ENCODE measurements at places on chromosomes 7 and 10.

DNA sequence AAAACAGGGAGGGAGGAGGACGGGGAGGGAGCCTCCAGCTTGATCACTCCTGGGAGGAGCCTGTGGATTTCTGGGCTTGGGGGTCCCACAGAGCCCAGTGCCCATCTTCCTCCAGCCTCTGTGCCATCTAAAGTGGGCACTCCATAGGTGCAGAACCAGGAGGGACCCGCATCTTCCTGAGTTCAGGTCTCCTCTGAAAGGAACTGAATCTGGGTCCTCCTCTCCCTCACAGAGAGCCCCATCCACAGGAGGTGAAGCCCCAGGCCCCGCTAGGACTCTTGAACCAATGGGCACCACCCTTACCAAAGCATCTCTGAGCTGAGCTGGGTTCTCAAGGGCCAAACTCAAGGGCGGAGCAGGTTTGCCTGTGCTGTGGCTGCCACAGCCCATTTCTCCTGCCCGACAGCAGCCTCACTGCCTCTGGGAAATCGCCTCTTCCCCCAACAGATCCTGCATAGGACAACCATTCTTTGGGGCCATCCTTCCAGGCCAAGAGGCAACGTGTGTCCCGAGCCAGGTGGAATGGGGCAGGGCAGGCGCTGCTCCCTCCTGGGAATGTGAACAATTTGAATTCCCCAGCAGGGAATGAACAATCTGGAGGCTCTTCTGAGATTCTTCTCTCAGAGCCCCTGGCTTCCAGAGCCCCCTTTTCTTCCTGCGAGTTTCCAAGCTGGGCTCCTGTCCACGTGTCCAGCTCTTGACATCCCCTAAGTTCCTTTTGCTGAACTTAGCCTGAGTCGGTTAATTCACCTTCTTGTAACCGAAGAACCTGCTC lies 411.0 kb upstream of the FOXK1 start:
- no peak for DNase-seq

DNA sequence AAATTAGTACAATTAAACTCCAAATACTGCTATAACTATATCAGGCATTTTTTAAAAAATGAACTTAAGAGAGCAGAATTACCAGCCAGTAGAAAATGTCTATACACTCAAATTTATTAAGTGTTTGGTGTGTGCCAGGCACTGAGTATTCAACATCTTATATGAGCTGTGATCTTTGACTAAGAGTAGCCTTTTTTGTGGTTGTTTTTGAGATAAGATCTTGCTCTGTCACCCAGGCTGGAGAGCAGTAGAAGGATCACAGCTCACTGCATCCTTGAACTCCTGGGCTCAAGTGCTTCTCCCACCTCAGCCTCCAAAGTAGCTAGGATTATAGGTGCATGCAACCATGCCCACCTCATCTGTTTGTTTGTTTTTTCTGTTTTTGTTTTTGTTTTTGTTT lies 102.5 kb upstream of the CELF2 start:
- DNase-seq, result no peak

- no peak for DNase-seq
Measured at GRCh38 chr7:147279514-147279913, 1162.9 kb downstream of the CNTNAP2 start.

DNA sequence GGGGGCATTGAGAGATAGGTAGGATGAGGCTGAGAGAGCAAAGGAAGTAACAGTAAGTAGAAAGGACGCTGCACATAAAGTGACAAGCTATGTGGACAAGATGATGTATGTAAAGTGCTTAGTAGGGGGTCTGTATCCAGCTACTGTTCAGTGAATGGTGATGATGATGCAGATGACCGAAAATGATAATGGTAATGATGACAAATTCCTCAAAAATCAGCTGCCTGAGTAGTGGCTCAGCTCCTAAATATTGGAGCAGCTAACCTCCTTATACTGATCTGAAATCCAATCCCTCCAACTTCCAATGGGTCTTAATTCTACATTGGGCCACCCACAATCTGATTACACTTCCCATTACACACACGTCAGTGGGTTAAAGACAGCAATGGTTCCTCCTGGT lies 27.1 kb upstream of the KCNMA1 start:
- DNase-seq, result no peak

GRCh38 chr10:80122110-80122710 lies 10.3 kb upstream of the PLAC9 start:
- no peak for DNase-seq

DNA sequence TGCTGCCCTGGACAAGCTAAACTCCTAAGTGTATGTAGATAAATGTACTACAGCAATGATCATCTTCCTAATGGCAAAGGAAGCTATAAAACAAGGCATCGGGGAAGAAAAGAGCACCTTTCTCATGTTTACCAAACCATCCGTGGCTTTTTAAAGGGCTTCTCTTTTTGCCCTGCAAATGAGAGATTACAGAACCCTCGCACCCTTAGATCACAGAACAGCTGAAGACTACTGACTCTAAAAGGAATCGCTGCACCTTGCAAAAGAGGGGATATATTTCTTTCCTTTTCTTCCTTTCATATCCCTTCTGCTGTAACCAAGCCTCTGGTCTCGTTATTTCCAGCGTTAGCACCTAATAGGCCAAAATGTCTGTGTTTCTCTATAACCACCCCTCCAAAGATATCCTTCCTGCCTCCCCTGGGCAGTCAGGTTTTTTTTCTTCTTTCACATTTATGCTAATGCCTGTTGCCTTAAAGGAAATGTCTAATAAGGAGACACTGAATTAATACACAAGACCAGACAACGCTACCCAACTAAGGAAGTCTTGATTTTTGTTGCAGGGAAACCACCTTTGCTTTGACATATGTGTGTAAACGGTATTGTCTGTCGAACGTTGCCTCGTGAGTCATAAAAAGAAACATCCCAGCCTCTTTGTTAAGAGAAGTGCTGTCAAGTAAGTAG lies 10.5 kb downstream of the ST8SIA6 start:
- DNase-seq, result no peak

DNA sequence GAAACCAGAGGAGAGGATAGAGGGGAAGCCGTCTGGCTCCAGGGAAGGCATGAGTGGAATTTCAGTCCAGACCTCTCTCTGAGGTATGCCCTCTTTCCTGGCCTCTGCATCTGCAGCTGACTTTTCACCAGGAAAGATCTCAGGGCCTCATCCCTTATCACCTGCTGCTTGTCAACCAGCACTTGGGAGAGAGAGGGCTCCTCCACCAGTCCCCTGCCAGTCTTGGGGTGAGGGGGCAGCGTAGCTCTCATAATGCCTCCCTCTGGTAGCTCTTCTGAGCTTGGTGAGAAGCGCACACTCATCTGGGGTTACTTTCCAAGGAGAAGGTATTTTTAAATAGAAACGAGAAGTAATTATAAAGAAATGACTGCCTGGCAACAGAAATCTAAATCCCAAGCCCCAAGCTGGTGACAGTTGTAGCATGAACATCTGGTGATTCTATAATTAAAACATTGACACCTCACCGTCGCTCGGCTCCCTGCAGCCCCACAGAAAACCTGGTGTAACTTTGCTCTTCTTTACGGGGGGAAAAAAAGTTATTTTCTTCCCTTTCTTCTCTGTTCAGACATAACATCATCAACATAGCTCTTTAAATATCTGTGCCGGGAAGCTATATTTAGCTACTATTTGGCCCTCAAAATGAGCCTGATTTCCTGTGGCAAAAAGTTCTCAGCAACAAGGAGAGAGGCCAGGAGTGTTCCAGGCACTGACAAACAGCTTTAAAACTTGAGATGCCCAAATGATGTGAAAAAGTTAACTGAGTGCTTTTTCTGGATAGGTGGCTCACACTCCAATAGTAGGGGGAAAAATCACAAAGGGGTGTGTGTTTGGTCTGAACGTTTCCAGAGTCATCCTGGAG lies 26.9 kb downstream of the HIP1 start:
- DNase-seq, result no peak

DNA sequence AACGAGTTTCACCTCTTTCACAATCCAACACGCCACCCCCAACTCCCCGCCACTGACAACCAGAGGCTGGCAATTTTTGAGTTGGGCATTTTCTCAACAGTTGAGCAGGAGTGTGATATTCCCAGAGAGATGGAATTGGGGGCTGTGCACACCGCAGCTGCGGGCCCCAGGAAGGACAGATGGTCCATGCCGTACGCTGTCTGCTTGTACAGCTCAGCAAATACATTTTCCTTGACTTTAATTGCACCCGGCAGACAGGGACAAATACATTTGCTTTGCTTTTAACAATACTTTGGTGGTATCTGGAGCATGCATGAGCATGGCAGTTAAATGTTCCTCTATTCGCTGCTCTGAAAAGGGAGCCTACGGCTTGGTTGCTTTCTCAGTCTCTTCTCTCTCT lies 354.2 kb upstream of the DPP6 start:
- DNase-seq, result no peak

DNA sequence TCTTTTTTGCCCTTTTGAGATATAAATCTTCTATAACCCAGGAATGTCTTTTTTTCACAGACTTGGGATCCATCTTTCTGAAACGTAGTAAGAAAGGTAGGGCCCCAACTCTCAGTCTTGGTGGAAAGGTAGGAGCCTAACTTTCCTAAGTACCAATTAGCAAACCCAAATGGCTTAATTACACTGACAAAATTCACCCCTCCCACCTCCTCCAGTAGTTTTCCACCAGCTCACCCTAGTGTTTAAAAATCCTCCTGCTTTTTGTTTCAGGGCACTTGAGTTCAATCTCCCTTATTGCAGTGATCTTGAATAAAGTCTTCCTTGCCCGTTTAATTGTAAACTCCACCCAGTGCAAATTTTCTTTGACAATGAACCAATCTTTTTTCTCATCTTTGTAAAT lies 600.0 kb downstream of the PHTF2 start:
- DNase-seq, result no peak

DNA sequence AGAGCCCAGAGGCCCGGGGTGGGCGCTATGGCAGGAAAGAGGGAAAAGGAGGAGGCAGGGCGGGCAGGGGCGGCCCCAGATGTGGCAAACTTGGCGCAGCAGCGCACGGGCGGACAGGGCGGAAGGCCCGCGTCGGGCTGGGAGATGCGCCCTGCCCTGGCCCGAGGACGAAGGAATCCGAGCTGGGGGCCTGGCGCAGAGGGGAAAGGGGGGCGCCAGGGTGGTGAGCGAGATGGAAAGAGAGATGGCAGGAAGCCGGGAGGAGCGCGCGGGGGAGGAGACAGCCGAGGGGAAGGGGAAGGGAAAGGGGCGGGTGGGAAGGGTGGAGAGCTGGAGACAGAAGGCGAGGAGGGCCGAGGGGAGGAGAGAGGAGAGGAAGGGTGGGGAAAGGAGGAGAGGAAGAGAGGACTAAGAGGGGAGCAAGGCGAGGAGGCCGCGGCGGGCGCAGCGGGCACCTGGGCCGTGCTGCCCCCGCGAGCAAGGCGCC lies at the start of gene MARVELD1:
TSS of gene MARVELD1 (plus strand) at position 392 of the 487 bp plus-strand sequence. CDS start 147 bp downstream, outside the sequence.
- DNase-seq, result no peak

DNA sequence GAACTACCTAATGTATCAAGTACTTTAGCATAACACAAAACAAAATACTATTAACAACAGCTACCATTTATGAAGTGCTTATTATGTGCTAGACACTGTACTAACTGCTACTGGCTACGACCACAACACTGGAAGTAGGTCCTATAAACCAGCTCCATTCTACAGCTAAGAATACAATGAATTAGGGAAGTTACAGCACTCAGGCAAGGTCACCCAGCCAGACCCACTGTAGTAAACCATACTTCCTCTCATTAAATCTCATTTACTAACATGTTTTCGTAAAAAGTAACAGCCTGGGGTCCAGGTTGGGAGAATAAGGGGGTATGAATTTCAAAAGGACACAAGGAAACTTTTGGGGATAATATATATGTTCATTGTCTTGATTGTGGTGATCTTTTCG lies 25.4 kb downstream of the NAPEPLD start:
- no peak for DNase-seq

DNA sequence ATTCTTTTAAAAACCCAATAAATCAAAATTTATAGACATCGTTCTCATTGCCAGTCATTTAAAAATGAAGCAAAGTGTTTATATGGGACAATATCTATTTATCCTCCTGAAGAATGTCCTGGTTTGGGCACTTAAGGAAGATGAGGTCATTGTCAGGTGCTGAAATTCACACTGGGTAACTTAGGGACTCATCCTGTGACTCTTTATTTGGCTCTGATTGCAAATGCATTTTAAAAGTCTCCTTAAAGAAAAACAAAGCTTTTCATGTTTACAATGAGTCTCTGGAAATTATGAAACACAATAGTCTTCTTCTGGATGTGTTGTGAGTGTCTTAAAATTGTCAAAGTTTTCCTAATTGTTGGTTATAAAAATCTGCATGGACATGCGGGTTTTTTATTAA lies 69.5 kb upstream of the GPR158 start:
- DNase-seq, result no peak

DNA sequence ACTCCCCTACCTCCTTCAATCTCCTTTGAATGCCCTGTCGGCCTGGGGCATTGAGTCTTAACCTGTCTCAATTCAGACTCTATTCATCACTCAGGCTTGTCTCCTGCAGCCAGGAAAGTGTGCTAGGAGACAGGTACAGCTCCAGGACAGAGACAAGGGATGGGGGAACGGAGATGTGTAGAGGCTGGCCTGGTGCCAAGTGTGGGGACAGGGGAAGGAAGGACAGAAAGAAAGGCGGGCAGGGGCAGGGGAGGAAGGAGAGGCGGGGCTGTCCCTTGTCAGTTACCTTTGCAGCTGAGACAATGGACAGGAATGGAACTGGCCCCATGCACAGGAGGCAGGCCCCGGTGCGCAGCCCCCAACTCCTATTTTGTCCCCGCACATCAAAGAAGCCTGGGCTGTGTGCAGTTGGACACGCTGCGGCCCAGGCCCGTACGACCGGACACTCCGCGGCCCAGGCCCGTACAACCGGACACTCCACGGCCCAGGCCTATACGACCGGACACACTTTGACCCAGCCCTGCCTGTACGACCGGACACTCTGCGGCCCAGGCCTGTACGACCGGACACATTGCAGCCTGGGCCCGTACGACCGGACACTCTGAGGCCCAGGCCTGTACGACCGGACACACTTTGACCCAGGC lies 36.9 kb downstream of the CHST15 start:
- DNase-seq, result no peak

DNA sequence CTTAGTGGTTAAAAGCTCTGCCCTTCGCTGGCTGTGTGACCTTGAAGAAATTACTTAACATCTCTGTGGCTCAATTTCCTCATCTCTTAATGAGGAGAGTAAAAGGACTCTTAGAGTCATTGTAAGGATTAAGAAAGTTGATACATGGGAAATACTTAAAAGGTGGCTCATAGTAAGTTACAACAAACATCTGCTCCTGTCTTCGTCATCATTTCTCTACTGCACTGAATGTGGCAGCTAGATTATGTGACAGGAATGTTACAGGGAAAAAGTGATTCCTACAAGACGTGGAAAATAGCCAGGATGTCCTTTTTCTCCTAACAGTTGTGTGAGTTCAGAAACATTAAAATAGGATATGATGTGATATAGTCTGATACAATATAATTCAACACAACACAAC lies 184.7 kb downstream of the FRMD4A start:
- no peak for DNase-seq

- DNase-seq, result no peak
Measured at GRCh38 chr10:46227571-46227935, 59.2 kb upstream of the ANTXRL start.

GRCh38 chr7:80826520-80827238 lies 92.2 kb downstream of the SEMA3C start:
- no peak for DNase-seq

DNA sequence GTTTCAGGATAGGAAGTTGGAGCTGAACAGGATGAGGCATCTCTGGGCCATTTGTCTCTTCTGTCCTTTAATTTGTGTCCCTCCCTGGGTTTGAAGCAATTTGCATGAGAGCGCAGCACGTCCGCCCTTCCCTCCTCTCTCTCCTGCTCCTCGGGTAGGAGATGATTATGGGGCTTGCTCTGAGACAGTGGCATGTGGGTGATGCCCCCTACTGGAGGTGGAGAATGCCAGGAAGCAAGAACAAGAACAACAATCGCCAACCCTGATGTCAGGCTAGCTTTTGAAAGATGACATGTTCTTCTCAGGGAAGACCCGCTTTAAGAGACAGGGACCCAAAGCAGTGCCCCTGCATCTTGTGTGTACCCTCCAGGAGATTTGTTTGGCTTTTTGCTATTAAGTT lies 63.9 kb upstream of the LOXL4 start:
- no peak for DNase-seq
